Vagina (tissue), 2 donors: ENCODE measurements at places on chromosomes 5 and 9.

- no peak for DNase-seq
Observed at GRCh38 chr9:85168412-85168811, 498.9 kb downstream of the NTRK2 start.

DNA sequence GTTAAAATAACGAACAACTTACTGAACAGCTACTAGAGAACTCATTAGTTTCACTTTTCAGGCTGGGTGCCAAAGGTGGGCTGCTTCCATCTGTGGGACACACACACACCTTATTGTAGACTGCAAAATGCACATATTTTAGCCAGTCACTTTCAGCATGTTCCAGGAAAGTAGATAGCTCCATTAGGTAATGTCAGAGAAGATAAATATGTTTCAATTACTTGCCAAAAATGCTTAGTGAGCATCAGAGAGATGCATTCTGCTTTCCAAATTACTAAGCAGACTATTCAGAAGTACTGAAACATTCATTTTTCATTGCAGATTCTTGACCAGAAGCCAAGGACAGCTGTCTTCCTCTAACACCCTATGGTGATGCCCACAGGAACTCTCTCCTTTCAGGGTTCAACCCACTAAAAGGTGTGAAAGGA, 56.2 kb upstream of the APC start:
- DNase-seq, result no peak

- DNase-seq, result no peak
Observed at GRCh38 chr9:35935755-35936509, 22.0 kb downstream of the OR2S2 start.

GRCh38 chr9:20043461-20043860, 254.6 kb upstream of the SLC24A2 start:
- DNase-seq, result no peak

GRCh38 chr5:89147031-89147430, 264.0 kb upstream of the MEF2C start:
- no peak for DNase-seq

DNA sequence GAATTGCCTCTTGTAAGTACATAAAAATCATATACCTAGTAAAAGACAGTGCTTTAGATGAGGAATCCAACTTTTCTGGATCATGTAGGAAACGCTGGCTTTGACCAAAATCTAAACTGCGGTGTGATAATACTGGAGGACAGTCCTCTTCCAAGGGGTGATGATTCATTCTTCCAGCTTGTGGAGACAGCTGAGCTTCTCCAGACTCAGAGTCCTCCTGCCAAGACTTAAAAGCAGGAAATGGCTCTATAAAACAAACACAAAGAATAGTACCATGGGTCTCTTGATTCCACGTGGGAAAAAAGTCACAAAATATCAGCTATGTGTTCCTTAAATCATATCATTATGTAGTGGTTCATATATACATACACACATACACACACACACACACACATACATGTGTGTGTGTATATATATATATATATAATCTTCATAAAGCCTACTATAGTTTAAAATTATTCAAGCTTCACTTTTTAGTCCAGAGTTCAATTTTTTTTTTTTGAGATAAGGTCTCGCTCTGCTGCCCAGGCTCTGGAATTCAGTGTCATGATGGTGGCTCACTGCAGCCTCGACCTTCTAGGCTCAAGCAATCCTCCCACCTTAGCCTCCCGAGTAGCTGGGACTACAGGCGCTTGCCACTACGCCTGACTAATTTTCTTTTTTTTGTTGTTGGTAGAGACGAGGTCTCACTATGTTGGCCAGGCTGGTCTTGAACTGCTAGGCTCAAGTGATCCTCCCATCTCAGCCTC, 65.0 kb downstream of the PKD2L2 start:
- no peak for DNase-seq

DNA sequence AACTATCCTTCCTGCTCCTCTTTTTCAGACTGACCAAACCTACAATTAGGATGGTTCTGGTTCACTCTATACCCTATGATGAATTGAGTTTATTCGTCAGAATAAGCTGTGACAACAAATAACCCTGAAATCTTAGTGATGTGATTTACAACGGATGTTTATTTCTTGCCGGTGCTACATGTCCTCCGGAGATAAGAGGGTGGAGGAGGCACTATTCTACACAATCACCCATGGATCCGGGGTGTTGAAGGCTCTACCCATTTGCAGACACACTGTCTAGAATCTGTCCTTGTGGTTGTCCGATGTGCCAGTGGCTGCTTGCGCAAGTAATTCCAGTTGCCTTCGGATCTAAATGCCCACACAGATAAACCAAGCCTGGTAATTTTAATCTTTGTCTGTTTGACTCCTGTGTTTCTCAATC, 44.7 kb downstream of the CDC14B start:
- no peak for DNase-seq
